ENCODE measurements at places on chromosomes 12 and 14.

DNA sequence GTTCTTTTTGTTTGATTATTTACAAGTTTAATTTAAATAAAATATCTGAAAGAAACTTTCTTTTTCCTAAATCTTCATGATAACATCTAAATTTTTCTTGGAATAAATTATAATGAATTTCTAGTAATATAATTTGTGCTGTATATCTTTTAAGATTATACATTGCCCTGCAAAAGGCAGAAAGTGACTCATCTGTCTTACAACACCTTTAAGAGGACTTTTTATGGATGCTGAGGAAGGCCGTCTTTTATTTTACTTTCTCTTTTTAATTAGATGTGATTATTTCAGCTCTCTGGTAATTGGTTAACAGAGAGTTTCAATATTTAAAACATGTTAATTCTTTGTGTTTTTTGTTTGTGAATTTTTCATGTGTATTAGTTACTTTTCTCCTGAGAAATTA is 598.4 kb downstream of the RPL10L start:
- DNase-seq: no peak

DNA sequence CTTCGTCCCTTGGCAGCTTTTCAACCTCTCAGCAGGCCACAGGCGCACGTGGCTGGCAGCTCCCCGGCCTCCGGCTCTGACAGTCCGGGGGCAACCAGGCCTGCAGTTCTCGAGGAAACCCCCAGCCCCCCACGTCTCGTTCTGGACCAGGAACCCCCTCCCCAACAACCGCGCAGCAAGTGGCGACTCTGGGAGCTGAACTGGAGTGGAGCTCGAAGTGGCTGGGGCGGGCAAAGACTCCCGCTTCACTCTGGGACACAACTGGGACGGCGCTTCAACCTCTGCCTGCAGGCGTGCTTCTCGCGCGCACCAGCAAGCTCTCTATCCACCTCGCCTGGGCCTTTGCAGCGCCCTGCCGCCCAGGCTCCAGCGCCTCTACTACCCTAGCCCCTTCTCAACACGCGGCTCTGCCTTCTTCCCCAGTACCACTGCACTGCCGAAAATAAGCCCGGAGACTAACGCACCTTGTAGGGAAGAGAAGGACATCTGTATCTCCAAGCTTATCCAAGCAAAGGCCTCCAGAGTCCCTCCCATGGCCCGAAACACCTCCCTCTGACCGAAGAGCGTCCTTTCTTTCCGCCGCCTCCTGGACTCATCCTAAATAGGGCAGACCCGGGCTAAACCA is 2.4 kb upstream of the NKX2-1 start:
- DNase-seq: no peak

- DNase-seq: no peak
Measured at GRCh38 chr14:74843653-74844052, 32.3 kb downstream of the PROX2 start.

DNA sequence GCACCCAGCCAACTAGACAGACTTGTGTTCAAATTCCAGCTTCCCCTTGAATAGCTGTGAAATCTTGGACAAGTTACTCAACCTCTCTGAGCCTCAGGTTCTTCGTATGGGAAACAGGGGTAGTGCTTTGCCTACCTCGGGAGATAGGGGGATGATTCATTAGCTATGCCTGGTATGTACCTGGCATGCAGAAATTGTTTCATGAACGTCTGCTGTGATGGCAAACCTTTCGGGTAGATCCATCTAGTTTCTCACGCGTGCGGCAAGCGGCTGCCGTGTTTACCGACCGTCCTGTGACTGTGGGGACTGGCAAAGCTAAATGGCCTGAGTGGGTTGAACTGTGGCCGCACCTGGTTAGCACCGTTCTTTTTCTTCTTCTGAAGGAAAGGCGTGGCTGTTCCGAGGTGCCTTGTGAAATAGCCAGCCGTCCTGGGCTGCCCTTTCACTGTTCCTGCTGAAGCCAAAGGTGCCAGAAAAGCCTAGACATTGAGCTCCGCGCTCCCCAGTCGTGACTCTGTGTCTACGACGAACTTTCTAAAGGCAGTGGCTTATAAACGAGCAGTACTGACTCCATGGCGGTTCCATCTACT is 40.6 kb upstream of the MED13L start:
- no peak for DNase-seq

GRCh38 chr12:112932485-112933128 is 5.7 kb upstream of the OAS3 start:
- peak; percentile 42 for DNase-seq

All from stimulated activated effector memory CD8-positive, alpha-beta T cell treated with anti-CD3 and anti-CD28 coated beads, Interleukin-12 subunit alpha, Interleukin-12 subunit beta, amount 100 ng/mL, for 72 hours (primary cell).